ENCODE measurements at places on chromosomes 3 and 15.
A peak's percentile ranks its signal among the peaks of the same experiment; 100 is the strongest.

GRCh38 chr3:42013691-42014457 is 52.0 kb upstream of the ULK4 start:
- no peak for DNase-seq

DNA sequence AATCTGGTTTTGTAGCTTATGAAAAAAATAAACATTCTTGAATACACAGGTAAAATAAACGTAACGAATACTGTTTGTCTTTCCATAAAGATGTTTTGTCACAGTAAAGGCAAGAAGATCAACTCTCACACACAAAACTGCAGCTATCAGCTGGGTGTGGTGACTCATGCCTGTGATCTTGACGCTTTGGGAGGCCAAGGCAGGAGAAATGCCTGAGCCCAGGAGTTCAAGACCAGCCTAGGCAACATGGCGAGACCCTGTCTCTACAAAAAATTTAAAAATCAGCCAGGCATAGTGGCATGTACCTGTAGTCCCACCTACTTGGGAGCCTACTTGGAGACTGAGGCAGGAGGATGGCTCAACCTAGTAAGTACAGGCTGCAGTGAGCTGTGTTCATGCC is 39.6 kb downstream of the CBLB start:
- DNase-seq = no peak

- DNase-seq = no peak
These were observed 2.4 kb upstream of the MYZAP start for GRCh38 chr15:57589281-57589680.

- DNase-seq = no peak
These were observed 287.2 kb downstream of the CGGBP1 start for GRCh38 chr3:87771337-87772192.

- DNase-seq = no peak
These were observed 1.5 kb upstream of the ITIH3 start for GRCh38 chr3:52792961-52793695.

- no peak for DNase-seq
These were observed 443.2 kb upstream of the FRG2C start for GRCh38 chr3:75220932-75221331.

- no peak for DNase-seq
These were observed 41.2 kb downstream of the CDCP1 start for GRCh38 chr3:45104715-45105711.

GRCh38 chr15:38954090-38954489 is 389.5 kb upstream of the RASGRP1 start:
- no peak for DNase-seq

GRCh38 chr3:7209098-7209497 is 348.2 kb downstream of the GRM7 start:
- DNase-seq = no peak

GRCh38 chr3:177133860-177134815 is 63.1 kb downstream of the TBL1XR1 start:
- DNase-seq = no peak

GRCh38 chr15:94270570-94270969 is 39.2 kb downstream of the MCTP2 start:
- DNase-seq = no peak

GRCh38 chr3:73471986-73472787 is 152.6 kb downstream of the PDZRN3 start:
- DNase-seq = no peak

DNA sequence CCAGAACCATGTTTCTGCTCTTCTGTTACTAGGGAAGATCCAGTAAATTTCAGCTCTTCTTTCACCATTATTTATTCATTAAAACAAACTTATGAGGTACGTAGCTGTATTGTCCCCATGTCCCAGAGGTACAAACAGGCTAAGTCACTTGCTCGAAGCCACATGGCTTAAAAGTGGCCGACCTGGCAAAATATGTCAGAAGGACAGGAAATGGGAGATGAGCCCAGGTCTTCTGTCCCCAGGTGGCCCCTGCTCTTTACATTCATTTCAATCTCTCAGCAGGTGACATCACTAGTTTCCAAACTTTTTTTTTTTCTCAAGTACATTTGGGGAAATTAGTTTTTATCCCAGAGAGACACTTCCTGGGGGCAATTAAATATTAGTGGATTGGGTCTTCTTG is 34.1 kb upstream of the LPP start:
- no peak for DNase-seq

- no peak for DNase-seq
These were observed 288.0 kb upstream of the TLE3 start for GRCh38 chr15:70385711-70386110.

- no peak for DNase-seq
These were observed 14.1 kb downstream of the CTSH start for GRCh38 chr15:78930577-78931388.

DNA sequence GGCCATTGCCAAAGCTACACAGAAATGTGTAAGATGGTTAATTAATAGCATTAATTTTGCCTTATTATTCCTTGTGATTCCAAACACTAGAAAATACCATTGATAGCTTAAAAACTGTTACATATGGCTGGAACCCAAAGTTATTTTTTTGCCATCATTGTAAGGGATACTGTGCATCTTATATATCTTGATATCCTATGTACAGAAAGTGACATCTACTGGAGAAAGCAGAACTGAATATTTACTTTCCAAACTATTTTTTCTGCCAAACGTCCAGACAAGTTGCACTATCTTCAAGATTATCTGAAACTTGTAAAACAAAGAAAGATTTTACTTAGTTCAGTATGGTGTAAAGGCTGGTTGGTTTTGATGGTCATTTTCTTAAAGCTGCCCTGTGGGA is 33.3 kb upstream of the MEIS2 start:
- no peak for DNase-seq

GRCh38 chr3:74329096-74329495 is 285.4 kb downstream of the CNTN3 start:
- DNase-seq = no peak

- no peak for DNase-seq
These were observed 190.9 kb downstream of the FAM43A start for GRCh38 chr3:194876403-194877095.

- no peak for DNase-seq
These were observed 194.5 kb downstream of the LRTM1 start for GRCh38 chr3:54733106-54734006.

DNA sequence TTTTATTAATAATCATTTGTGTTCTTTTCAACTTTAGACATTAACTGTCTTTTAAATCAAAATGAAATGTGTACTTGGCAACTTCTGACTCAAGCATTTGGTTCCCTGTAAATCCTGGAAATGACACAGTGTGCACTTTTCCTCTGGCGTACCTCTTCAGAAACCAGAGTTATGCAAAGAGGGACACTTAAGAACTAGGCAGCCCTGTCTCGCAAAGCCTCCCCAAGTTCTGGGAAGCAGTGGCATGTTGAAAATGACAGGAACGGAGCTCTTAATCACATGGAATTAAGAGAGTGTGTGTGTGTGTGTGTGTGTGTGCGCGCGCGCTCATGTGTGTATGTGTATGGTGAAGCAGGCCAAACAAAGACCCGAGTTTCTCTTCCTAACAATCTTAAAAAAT is 707.4 kb downstream of the MECOM start:
- DNase-seq = peak; percentile 19

- DNase-seq = no peak
These were observed 537.6 kb upstream of the IL12A start for GRCh38 chr3:159451067-159451466.

GRCh38 chr3:126956361-126956760 is 26.6 kb upstream of the PLXNA1 start:
- no peak for DNase-seq

- no peak for DNase-seq
These were observed 62.1 kb upstream of the ABHD2 start for GRCh38 chr15:89026167-89026566.

DNA sequence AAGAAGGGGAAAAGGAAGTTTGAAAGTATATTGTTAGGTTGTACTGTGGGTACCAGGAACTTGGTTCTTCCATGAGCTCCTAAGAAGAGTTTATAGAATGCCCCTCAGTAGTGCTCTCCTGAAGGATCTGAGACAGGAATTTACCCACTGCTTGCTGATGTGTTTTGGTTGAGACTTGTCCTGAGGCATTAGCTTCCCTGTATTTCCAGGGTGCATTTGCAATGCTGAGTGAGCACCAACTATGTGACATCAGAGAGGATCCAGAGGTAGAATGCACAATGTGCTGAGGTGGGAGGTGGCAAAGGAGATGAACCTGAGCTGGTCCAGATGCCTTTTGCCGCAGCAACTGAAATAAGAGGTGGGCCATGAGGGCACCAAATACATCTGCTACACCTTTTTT is 64.3 kb upstream of the LRRC3B start:
- no peak for DNase-seq

DNA sequence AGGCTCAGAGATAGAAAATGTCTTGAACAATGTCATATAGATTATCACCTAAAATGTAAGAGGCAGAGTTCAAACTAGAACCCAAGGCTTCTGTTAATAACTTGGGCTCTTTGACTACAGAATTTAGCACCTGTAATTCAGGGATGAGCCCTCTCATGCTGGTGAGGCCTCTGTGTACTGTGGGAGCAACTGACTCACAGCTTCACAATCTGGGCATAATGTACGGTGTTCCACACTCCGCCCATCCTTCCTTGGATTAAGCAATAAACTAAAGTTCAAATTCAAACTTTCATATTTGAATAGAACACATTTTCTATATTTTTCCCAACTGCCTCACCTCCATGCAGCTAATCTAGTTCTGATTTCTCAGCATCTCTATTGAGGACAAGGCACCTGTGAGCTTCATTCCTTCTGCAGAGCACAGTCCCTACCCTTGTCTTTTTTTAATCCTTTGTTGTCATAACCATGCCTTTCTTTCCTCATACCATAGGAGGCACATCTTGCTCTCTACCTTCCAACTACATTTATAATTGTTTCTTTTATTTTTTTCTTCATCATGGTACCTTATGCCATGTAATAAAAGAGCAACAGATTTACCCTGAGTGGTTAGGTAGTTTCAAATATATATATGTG is 392.1 kb downstream of the NLGN1 start:
- no peak for DNase-seq

DNA sequence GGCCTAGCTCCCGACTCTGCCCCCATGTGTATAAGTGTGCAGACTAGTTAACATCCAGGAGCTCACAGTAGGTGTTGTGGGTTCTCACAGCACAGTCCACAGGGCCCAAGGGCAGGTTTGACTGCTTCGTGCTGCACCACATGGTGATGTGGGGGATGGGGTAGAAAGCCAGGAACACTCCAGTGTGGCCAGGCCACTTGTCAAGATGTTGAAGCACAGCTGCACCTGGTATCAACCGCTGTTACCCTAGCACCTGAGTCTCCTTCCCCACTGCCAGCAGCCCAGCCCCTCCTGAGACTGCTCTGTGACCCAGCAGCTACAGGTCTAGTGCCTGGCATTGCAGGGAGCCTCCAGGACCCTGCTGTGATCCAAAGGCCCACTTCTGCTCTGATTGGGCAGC is 53.4 kb downstream of the CHDH start:
- peak; percentile 58 for DNase-seq

DNA sequence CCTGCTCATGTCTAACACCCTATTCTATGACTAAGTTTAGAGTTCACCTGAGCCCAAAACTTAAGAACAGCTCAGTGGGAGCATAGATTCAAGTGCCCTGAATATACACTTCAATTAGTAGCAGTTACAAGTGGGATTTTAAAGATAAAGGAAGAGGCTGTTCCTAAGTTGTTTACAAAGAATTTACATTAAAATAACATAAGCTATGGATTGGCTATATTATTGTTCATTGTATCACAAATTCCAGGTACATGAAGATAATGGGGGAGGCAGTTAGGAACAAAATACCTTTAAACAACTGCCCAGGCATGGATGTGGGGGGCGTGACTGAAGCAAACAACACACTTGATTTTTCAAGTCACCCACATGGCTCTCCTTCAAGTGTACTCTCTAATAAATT is 52.7 kb downstream of the ROPN1B start:
- DNase-seq = no peak

DNA sequence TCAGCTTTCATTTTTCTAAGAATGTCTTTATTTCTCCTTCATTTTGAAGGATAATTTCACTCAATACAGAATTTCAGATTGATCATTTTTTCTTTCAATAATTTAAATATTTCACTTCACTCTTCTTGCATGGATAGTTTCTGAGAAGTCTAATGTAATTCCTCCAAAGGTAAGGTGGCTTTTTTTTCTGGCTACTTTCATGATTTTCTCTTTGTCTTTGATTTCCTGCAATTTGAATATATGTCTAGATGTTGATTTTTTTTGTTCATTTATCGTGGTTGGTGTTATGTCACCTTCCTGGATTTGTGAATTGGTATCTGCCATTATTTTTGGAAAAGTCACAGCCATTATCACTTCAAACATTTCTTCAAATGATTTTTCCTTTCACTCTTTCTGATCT is 14.6 kb upstream of the MCF2L2 start:
- no peak for DNase-seq

- no peak for DNase-seq
These were observed 55.7 kb downstream of the PCCB start for GRCh38 chr3:136305879-136306278.

DNA sequence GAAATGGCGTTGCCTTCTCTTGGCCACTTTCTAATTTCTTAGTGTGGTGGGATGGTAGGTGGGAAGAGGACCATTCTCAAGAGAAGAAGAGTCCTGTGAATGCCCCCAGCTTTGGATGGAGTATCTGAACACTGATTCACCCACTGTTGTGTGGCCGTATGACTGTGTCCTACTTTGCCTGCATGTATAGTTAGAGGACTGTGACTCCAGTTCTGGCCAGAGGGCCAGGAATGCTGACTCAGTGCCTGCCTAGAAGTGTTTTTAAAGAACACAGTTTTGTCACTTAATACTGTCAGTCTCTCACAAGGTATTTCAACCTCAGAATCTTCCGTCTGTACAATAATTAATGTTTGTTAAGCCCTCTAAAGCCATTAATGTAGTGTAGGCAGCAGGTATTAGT is 2.1 kb downstream of the SEC61A1 start:
- DNase-seq = no peak

Data from DMS79 (cell line).